Hematopoietic multipotent progenitor cell treated with erythropoietin and hydrocortisone succinate and interleukin-3 and kit ligand, for 8 days (in vitro differentiated cells): ENCODE measurements at places on chromosomes 3 and 15.

GRCh38 chr3:153927107-153927506 lies 194.1 kb upstream of the ARHGEF26 start:
- peak; percentile 3 for DNase-seq

DNA sequence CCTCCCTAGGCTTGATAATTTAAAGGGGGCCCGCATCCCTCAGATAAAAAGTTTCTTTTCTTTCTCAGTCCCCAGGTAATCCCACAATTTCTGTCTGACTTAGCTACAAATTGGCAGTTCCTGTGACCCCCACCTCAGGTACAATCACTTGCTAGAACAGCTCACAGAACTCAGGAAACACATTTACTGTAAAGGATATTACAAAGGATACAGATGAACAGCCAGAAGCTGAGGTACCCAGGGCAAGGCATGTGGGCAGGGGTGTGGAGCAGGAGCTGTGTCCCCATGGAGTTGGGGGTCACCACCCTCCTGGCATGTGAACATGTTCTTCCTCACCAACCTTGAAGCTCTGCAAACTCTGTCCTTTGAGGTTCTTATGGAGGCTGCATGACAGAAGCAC lies 73.8 kb downstream of the CMTM8 start:
- DNase-seq: no peak

DNA sequence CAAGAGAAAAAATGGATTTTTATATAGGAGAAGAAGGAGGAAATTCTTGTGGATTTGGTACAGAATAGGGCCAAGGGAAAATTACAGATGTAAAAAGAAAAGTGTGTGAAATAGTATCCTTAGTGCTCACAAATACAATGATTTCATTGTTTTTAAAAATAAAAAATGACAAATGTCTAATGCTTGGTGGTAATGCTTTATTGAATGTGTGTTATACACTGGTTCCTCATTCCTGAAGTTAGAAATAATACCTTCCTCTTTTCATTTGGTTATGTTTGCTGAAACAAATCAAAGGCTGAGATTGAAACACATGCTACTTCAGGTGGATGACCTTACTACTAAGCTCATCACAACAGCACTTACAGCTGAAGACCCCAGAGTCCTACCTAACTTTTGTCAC lies 37.7 kb upstream of the CCR2 start:
- DNase-seq: no peak

GRCh38 chr3:14481018-14481645 lies 59.0 kb downstream of the GRIP2 start:
- no peak for DNase-seq

DNA sequence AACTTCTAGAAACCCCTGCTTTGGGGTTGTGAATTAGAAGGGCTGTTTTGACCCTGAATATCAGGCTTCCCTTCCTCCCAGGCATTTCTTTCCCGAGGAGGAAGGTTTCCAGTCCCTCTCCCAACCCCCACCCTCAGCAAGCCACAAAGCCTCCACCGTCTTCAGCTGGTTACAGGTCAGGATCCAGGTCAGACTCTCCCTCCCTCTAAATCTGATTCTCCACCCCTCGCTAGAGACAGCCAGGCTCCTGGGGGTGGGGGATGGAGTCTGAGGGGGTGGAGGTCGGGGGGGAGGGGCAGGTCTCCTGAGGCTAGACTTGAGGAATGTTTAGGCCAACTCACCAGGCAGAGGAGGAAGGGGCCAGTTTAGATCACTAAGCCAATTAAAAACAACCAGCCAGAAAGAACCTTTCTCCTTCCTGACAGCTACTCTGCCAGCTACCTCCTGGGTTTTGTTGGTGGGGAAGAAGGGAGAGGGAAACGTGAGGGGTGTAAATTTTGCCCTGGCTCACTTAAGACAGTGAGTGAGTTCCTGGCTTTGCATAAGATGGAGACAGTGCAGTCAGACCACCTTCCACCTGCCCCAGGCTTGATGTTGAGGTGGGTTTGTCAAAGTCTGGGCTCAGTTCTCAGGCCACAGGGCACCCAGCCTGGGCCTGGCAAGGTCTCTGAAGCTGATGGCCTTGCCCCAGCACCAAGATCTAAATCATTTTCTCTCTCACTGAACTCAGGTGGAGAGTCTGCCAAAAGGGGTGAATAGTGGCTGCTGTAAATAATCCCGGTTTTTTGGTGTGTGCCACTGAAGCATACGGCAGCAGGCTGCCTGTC lies 19.5 kb downstream of the BMF start:
- DNase-seq: no peak

GRCh38 chr3:112470788-112471187 lies 28.5 kb downstream of the BTLA start:
- DNase-seq: no peak
